Stomach (tissue), 19 donors: ENCODE measurements at places on chromosomes 16 and 17. TPM values are rescaled to one million over a fixed set of nuclear protein-coding genes. Genes with fewer than 3 reads are reported as not detected.

- peak overlapping the region; percentile 90 for H3K27ac ChIP-seq
- no peaks in the 10 kb centered on the region for H3K27me3 ChIP-seq
- no peak overlapping the region for H3K4me3 ChIP-seq
- H3K4me1 ChIP-seq, result peaks cover 95% of the 10 kb centered on the region
Observed at GRCh38 chr17:4509401-4509800, 10.7 kb downstream of the SPNS2 start.

DNA sequence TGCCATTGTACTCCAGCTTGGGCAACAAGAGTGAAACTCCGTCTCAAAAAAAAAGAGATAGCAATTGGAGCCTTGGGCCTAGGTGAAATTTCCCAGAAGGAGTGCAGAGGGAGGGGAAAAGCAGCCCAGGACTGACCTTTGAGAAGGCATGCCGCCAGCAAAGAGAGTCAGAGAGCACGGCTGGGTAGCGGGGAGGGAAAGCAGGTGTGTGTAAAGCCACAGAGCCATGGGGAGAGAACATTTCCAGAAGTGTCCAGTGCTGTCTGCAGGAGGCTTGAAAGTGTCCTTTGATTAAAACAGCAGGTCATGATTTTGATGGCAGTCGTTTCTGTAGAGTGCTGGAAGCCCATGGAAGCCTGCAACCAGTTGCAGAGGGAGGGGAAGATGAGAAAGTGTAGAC lies 8.1 kb downstream of the C16orf54 start:
- H3K27ac ChIP-seq, result no peak overlapping the region
- no peaks in the 10 kb centered on the region for H3K36me3 ChIP-seq
- no peak for DNase-seq
- no peaks in the 10 kb centered on the region for H3K4me1 ChIP-seq
- H3K4me3 ChIP-seq, result no peak overlapping the region
- peaks cover 21% of the 10 kb centered on the region for H3K27me3 ChIP-seq

DNA sequence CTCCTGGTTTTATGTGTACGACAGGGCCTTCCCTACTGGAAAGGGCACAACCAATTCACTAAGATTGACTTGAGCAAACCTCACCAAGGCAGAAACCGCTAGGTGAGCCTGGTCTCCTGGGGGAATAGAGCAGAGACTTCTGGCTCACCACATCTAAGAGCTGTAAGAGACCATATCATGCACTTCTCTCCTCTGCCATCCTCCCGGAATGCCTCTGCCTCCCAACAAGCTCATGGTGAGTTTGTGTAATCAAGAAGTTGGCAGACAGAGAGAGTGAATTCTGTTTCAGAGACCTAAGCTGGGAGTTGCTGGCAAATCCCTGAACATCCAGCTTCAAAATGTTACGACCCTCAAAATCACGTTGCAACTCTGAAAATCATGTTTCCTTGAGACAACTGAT lies 154.8 kb downstream of the SLC39A11 start:
- no peaks in the 10 kb centered on the region for H3K36me3 ChIP-seq
- no peaks in the 10 kb centered on the region for H3K27me3 ChIP-seq
- no peaks in the 10 kb centered on the region for H3K4me1 ChIP-seq
- DNase-seq, result no peak

DNA sequence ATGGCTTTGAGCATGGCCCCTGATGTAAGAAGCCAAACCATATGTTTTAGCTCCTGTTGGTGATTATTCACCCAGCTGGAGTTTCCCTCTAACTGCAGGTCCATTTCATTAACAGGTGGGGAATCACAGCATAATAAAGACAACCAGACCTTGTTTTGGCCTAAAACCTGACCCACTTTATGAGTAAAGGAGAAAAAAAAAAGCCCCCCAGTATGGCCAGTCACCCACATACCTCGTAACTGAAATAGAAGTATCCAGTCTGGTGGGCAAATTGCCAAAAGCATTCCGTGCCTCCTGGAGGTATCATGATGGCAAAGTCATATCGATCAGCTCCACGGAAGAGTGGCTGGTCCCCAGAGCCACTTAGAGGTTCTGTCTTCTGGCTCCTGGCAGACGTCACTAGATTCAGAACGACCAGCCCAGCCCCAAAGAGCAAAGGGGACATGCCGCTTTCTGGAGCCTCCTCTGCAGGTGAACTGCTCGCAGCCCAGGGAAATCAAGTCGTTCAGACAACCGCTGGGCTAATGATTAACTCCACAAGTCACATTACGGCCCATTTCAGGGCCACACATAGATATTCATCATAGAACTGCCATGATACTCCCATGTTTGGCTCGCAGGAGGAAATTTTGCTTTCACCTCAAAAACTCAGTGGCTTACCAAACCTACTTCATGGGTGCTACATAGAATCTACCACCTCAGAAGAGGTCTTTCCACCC lies at the start of gene TMED6:
Gene TMED6 (minus strand): TSS at position 478 of the 719 bp plus-strand sequence. CDS start 33 bp downstream, at position 445.
- peak within 1 kb of the TSS; percentile 70 for H3K27ac ChIP-seq
- no peaks in the 10 kb centered on the region for H3K27me3 ChIP-seq
- H3K36me3 ChIP-seq, result peaks cover 21% of the 10 kb centered on the region
- peak; percentile 84 for DNase-seq
- peak within 1 kb of the TSS; percentile 39 for H3K4me3 ChIP-seq

GRCh38 chr16:1363501-1364041 lies 11.8 kb downstream of the GNPTG start:
- peaks cover 53% of the 10 kb centered on the region for H3K36me3 ChIP-seq
- H3K27ac ChIP-seq, result no peak overlapping the region
- DNase-seq, result peak; percentile 77
- H3K27me3 ChIP-seq, result no peaks in the 10 kb centered on the region
- peaks cover under 1% of the 10 kb centered on the region for H3K4me1 ChIP-seq

GRCh38 chr17:81170727-81171494 lies 4.9 kb upstream of the AATK start:
- no peak overlapping the region for H3K27ac ChIP-seq
- no peak overlapping the region for H3K4me3 ChIP-seq
- peaks cover 10% of the 10 kb centered on the region for H3K4me1 ChIP-seq

The RASL10B gene
- polyA plus RNA-seq, result 0.75 TPM

The TBX21 gene
- 0.92 TPM for polyA plus RNA-seq

The CD79B gene
- polyA plus RNA-seq, result 9.7 TPM

The YBX2 gene
- 6.5 TPM for polyA plus RNA-seq

The TBC1D26 gene
- 0.05 TPM for polyA plus RNA-seq

The KRTAP9-4 gene
- not detected for polyA plus RNA-seq
